Hematopoietic multipotent progenitor cell treated with erythropoietin and hydrocortisone succinate and interleukin-3 and kit ligand, for 17 days (in vitro differentiated cells): ENCODE measurements at places on chromosomes 12 and 14.
A peak's percentile ranks its signal among the peaks of the same experiment; 100 is the strongest.

DNA sequence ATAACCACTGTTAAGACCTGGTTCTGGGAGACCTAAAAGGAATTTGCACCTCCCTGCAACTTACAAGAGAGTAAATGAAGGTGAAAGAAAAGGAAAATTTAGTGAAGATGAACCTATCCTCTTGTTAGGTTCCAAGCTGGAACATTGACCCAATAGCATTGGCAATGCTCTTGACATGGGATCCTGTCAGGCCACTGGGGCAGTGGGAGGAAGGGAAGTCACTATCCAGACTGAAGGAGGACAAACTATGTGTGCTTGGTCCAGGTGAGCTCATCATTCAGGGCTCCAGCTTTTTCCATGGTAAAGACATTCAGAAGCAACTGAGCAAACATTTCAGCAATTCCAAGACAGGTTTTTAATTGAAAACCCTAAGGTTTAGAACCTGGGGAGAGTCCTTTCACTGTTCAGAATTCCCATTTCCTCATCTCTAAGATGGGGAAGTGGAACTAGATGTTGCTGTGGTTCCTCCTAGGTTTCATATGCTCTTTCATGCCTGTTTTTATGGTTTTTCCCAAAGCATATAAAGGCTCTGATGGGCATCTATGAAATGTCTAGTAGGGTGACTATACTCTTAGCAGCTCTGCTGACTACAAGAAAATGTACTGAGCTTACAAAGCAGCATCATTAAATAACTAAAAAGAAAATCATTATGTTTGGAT lies 33.1 kb downstream of the MAPK1IP1L start:
- DNase-seq = no peak

- DNase-seq = no peak
Measured at GRCh38 chr12:45928309-45928708, 62.1 kb downstream of the SCAF11 start.

DNA sequence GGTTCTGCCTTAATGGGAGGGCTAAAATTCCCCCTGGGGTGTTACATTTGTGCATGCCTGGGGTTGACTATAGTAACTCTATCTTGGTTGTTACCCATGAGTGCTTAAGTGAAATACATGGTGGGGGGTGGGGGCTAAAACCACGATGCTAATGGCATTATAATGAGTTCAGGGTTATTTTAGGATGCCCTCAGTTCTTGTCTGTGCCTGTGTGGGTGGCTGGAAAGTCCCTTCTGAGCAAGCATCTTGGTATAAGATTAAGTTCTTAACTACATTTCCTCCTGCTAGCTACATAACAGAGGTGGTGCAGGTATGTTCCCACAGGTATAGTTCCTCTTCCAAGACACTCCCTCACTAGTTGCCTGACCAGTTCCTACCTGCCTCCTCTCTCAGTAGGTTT lies 822.3 kb downstream of the LRFN5 start:
- no peak for DNase-seq

- DNase-seq = no peak
Measured at GRCh38 chr14:26233118-26233517, 364.7 kb downstream of the NOVA1 start.

- no peak for DNase-seq
Measured at GRCh38 chr12:82723093-82723492, 36.4 kb downstream of the TMTC2 start.

DNA sequence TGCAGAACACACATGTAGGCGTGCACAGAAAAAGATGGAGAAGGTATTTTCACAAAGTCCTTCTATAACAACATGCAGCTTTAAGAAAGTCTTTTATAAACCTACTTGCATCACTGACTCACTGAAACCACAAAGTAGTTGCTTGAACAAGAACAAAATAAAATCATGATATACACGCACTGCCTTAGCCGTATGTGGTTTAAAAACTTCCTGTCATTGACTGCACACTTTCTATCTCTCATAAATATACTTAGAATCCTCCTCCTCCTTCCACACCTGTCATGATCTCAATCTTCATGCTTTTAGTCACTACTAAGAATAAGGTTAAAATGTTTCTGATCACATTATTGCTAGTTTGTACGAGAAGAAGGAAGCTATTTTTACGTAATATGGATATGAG lies 31.8 kb upstream of the RAD51AP1 start:
- no peak for DNase-seq

- peak; percentile 82 for DNase-seq
Measured at GRCh38 chr14:21014761-21015190, 10.1 kb downstream of the NDRG2 start.
